ENCODE measurements at places on chromosomes 5 and 9.

DNA sequence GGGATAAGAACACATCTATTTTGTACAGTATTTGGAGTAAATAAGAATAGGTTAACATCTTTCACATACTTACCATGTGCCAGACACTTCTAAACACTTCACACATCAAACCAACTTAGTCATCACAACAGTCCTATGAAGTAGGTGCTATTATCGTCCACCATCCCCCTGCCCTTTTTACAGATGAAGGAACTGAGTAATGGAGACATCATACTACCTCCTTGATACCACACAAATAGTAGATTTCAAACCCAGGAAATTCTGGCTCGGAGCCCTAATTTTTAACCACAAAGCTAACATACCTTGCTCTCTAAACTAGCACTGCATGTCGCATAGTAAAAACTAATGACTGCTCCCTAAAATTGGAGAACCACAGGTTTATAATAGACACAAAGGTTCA lies 4.2 kb upstream of the ZNF366 start:
- DNase-seq, result no peak

DNA sequence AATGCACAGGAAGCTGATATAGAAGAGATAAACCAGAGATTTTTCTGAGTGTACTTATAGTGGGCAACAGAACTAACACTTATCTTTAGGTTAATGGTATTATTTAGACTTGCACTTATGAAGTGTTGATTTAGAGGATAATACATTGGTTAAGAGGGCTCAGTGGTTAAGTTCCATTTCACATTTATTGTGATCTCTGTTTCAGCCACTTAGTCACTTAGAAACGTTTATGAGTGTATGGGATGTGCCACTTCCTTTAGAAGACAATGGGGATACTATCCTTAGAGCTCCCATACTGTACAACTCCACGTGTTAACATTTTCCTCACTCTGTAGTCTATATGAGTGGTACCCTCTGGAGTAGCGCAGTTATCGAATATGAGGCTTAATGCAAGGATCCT lies 57.5 kb downstream of the PIP5K1B start:
- no peak for DNase-seq

- DNase-seq, result no peak
Observed at GRCh38 chr9:129270205-129270604, 92.1 kb upstream of the IER5L start.

- no peak for DNase-seq
Observed at GRCh38 chr9:127155314-127155960, 33.0 kb upstream of the ANGPTL2 start.

GRCh38 chr5:150022158-150022531 lies 21.6 kb downstream of the HMGXB3 start:
- no peak for DNase-seq

- no peak for DNase-seq
Observed at GRCh38 chr5:31404325-31404724, 127.6 kb downstream of the DROSHA start.

GRCh38 chr5:141149812-141150211 lies at the start of gene PCDHB6:
Gene PCDHB6, plus strand, starts transcription at chr5:141150057. Its CDS starts 201 bp downstream, at chr5:141150258.
- no peak for DNase-seq

GRCh38 chr9:33346564-33346963 lies 55.8 kb downstream of the AQP7 start:
- no peak for DNase-seq

- DNase-seq, result no peak
Observed at GRCh38 chr5:96614110-96614691, 48.0 kb upstream of the CAST start.

DNA sequence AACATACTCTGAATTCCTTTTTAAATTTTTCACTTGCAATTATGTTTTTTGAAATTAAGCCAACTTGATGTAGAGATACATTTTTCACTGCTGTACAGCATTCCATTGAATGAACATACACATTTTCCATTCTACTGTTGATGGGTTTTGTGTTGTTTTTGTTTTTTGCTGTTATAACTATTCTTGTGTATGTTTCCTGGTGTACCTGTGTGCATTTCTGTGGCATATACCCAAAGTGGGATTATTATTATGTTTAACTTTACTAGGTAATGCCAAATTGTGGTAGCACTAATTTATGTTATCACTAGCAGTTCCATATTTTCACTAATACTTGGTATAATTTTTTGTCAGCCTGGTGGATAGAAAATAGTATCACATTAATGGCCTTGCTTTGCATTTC lies 2.7 kb downstream of the RFESD start:
- no peak for DNase-seq

- no peak for DNase-seq
Observed at GRCh38 chr9:93595461-93595860, 19.1 kb downstream of the PHF2 start.

- DNase-seq, result no peak
Observed at GRCh38 chr9:131308906-131309529, 19.5 kb downstream of the PLPP7 start.

- DNase-seq, result no peak
Observed at GRCh38 chr5:4625206-4625896, 514.8 kb upstream of the ADAMTS16 start.

- DNase-seq, result no peak
Observed at GRCh38 chr9:133113949-133114885, 6.8 kb downstream of the RALGDS start.

- no peak for DNase-seq
Observed at GRCh38 chr5:169785771-169786618, 148.9 kb downstream of the DOCK2 start.

GRCh38 chr5:122500245-122501088 lies 188.4 kb downstream of the SNCAIP start:
- no peak for DNase-seq

- DNase-seq, result no peak
Observed at GRCh38 chr5:178242416-178242815, 9.8 kb upstream of the PHYKPL start.

DNA sequence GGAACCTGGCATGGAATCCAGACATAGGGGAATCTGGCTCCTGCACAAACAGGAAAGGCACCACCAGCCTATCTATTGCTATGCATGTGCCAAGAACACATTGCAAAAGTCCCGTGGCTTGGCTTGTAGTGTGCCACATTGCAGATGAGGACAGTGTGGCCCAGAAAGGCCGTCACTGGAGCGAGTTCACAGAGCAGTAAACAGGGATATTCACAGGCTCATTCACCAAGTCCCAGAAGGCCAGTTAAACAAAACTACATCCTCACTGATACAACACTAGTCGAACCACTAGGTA lies 39.6 kb upstream of the TRIM32 start:
- no peak for DNase-seq

DNA sequence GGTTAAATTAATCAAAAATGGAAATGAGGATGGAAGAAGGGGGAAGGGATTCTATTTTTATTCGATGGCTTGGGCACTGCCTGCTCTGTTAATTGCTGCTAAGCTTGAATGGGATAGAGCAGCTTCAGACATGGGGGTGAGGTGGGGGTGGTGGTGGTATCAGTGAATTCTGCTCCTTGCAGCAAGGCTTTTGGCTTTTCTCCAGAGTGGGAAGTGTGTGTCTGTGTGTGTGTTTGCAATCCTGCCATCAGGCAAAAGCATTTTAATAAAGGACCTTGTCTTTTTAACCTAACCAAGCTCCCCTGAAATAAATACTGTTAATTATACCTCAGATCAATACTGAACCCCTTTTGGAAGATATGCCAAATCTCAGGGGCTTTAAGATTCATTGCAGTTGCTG lies 110.9 kb upstream of the GPR151 start:
- DNase-seq, result no peak
